ENCODE measurements at places on chromosomes 5 and 9.

DNA sequence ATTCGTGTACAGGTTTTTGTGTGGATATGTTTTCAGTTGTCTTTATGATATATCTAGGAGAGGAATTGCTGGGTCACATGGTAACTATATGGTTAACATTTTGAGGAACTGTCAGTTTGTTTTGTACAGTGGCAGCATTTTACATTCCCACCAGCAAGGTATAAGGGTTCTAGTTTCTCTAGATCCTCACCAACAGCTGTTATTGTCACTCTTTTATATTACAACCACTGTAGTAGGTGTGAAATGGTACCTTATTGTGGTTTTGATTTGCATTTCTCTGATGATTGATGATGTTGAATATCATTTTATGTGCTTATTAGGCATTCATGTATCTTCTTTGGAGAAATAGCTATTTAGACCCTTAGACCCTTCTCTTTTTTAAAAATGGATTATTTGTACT is 82.9 kb downstream of the CCDC171 start:
- no peak for DNase-seq

- DNase-seq = no peak
Observed at GRCh38 chr9:131926360-131926922, 153.2 kb downstream of the MED27 start.

DNA sequence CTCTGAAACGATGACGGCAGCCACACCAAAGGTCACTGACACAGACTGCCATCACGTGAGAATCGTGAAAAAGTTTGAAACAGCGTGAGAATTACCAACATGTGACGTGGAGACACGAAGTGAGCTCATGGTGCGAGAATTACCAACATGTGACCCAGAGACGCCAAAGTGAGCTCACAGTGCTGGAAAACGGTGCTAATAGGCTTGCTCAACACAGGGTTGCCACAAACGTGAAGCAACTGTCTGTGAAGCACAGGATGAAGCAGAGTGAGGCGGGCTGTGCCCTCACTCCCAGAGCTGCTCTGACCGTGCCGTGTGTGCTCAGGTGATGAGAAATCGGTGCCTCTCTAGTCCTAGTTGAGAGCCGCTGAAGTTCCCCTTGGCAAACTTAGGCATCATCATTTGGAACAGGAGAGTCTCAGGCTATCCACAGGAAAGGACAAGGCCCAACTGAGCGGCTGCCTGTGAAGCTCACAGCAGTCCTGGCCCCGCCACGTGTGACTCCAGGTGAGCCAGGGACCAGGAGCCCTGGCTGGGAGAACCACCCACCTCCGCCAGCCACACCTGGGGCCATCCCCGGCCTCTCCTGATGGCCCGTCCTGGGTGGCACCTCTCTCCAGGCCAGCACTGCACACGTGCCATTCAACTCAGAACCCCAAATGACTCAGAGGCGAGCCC is 29.8 kb upstream of the SLC6A3 start:
- peak; percentile 76 for DNase-seq

- DNase-seq = no peak
Observed at GRCh38 chr5:135861641-135862040, 27.2 kb downstream of the SLC25A48 start.

GRCh38 chr5:132205385-132206125 is 22.1 kb downstream of the P4HA2 start:
- no peak for DNase-seq

DNA sequence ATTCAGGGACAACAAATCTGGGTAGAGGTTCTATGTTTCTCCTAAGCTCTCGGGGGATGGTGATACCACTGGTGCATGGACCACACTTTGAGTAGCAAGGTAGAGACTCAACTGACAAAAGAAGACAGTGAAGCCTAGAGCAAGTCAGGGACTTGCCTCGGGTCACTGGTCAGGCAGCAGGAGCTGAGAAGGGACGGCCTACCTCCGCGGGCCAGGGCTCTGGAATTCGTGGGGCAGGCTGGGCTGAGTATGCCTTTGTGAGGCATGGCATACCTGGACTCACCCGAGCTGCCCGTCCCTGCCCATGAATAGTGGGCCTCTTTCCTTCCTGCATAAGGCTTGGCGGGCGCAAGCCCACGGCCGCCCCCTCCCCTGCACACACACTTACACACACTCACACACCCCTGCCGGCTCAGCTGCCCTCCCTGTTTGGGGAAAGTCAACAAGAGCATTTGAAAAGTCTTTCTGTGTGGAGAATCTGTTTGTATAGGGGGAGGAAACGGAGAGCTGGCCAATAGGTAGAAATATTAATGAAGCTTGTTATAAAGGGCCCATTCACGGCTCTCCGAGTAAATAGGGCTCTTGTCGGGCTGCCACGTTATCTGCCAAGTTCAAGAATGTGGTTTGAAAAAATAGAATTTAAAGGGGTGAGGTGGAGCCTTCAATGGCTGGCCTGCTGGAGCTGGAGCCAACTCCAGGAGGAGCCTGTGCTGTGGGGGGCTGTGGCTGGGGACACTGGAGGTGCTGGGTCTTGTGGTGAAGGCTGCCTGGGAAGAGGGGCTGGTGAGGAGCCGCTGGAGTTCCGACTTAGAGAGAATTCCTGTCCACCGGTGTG is 19.1 kb upstream of the KIF12 start:
- peak; percentile 82 for DNase-seq

- DNase-seq = no peak
Observed at GRCh38 chr9:12054235-12054634, 639.0 kb upstream of the TYRP1 start.

DNA sequence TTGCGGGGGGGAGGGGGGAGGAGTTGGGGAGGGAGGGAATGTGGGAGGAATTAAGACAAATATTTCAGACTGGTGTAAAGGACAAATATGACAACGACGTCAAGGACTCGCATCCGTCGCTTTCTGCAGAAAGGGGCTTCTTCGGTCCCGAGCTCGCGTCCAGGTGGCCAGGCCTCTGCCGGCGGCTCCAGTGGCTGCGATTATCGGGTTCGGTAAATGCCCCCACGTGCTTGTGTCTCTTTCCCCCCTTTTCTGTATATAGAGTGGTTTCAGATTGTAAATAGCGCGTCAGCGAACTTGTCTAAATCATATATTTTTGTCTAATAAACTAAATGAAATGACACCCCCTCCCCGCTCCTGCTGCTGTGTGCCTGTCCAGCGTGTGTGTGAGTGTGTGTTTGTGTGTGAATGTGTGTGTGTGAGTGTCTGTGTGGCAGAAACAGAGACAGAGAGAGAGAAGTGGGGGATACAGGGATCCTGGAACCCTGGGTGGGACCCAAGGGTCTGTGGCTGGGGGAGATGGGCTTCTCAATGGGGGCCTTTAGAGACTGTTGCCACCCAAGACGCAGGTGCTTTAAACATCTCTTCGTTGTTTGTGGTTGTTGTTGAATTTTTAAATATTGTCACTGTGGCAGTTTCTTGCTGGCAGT is 5.6 kb downstream of the IRX1 start:
- no peak for DNase-seq

- DNase-seq = no peak
Observed at GRCh38 chr9:16028548-16028947, 475.7 kb downstream of the CCDC171 start.

DNA sequence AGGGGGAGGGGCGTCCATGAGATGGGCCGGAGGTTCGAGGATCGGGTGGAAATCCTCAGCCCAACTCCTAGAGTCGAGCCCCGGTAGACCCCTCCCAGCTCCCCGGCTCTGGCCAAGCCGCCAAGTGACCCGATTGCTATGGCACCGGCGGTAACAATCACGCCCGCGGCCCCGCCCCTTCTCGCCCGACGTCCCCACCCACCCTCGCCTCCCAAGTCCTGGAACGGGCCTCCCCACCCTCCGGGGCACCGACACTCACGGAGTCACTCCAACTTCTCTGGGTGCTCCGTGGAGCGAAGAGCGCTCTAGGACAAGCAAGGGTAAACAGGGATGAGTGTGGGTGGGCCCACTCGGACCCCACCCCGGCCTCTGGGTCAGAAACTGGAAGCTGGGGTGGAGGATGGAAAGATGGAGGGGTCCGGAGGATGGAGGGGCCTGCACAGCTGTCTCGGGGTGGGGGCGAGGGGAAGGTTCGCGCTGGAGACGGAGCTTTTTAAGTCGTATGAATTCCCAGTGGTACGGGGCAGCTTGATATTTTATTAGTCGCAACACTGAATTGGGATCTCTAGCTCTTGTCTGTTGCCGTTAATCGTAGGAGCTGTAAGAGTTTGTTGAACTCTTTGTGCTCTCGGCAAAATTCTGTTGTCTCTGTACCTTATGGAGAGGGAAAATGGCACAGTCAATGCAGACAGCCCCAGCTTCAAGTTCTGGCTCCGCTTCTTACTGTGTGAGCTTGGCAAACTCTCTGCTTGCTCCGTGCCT is at the start of gene SPACA9:
Gene SPACA9 (plus strand): TSS at position 204 of the 762 bp plus-strand sequence. CDS start 5,050 bp downstream, outside the sequence.
- peak; percentile 59 for DNase-seq

GRCh38 chr5:72379936-72380335 is 59.8 kb downstream of the PTCD2 start:
- no peak for DNase-seq

- DNase-seq = no peak
Observed at GRCh38 chr9:23850242-23850689, 24.2 kb upstream of the ELAVL2 start.

DNA sequence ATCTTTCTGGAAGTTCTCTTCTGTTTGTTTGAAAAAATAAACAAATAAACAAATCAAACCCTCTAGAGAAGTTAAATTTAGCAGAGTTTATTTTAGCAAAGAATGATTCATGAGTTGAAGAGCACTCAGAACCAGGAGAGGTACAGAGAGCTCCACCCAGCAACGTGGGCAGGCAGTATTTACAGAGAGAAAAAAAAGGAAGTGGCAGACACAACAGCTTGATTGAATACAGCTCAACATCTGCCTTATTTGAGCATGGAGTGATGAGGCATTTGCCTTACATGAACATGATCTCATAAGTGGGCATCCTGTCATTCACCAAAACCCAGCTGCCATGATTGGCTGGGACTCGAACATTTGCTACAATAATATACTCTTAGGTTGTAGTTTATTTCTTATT is 381.6 kb upstream of the ADAMTS16 start:
- DNase-seq = no peak

DNA sequence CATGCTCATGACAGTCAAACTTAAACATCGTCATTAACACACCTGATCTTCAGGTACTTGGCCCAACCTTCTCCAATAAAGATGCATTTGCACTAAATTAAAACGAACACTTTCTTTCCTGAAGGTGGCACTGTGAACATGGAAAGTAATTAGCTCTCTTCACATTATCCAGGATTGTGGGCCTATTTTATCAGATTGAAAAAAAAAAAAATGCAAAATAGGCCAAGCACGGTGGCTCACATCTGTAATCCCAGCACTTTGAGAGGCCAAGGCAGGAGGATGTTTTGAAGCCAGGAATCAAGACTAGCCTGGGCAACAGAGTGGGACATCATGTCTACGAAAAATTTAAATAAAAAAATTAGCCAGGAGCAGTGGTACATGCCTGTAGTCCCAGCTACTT is 14.4 kb upstream of the CDC20B start:
- DNase-seq = no peak

DNA sequence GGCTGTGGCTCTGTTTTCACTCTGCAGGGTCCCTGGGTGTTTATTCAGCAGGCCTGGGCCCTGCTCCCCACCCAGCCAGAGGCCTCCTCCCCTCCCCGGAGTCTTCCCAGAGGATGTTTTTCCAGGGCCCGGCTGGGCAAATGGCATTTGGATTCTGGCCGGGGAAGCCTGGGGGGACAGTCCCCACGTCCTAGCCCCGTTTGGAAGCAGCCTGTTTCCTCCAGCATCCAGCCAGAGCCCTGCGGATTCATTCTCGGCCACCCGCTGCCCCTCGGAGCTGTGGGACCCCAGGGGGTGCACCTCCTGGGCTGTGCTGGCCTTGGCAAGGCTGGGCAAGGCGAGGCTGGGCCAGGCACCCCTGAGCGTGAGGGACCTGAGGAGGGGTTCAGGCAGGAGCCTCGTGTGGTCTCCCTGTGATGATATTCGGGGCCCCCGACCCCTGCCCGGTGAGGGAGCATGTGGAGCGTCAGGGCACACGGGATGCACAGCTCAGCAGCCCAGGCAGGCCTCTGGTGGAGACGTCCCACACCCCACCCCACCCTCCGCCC is 48.8 kb upstream of the EGFL7 start:
- DNase-seq = no peak

- DNase-seq = no peak
Observed at GRCh38 chr5:148957591-148958202, 105.2 kb downstream of the SH3TC2 start.

DNA sequence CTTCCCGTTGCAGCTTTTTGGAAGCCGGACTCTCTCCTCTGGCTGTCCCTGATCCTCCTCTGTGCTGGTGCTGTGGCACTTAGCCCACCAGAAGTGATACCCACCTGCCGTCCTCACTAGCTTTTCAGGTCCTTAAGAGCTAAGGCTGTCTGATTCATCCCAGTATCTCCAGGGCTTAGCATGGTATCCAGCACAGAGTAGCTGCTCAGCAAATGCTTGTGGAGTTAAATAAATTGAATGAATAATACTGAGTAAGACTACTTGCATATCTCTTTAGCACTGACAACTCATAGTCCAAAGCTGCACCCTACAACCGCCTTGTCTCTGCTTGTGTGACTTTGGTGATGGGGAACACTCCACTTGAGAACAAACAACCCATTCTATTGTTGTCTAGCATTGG is 7.7 kb upstream of the XPA start:
- DNase-seq = no peak

DNA sequence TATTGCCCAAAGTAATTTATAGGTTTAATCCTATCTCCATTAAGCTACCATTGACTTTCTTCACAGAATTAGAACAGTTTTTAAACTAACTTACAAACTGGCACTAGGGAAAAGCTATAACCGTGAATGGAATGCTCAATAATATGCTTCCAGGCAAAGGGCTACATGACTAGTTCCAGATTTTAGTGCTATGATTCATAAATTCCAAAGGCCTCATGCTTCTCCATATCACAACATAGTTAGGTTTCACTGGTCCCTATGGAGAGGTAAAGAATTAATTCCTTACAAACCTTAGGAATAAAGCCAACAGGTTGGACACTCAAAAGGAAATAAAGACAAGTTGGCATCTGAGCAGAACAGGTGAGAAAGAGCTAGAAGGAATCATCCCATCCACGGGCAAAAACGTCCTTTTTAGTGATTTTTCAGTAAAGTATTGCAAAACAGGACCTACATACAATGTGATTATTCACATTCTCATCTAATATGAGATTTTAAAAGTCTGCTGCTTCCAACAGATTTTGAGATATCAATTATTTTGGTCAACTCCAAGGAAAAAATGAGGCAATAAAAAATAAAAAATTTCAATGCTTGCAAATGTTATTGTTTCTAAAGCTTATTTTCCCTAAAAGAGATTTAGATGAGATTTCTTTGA is 97.0 kb upstream of the TARS1 start:
- DNase-seq = no peak

DNA sequence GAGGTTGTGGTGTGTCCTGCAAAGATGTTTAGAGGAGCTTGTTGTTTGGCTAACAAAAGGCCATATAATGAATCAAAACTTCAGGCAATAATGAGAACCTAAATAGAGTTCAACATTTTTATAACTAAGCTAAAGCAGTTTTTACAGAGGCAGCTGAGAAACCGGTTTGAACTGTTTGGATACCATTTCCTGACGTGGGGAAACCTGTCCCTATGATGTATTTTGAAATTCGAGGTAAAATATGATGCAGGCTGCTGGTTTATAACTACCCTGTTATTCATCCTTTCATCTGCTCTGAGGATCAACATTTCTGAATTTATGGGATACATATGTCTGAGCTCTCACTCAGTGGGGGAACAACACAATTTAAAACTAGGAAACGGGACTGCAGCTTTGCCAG is 289.5 kb upstream of the IRX2 start:
- no peak for DNase-seq
